ENCODE measurements at places on chromosomes 16 and 17.

DNA sequence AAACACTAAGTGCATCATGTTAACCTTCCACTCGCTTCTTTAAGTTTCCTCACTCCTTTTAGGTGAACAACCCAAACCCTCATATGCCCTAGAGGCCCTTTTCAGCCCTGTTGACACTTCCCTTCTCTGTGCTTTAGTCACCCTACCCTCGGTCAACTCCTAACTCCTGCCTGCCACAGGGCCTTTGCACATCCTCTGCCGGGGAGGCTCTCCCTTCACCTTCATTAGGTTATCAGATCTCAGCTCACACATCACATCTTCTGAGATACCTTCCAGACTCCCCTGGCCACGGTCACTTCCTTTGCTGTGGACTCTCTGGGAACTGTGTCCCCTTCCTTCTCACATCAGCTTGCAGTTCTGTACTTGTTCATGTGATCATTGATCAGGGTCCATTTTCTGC, 574.4 kb downstream of the MAF start:
- DNase-seq = no peak

DNA sequence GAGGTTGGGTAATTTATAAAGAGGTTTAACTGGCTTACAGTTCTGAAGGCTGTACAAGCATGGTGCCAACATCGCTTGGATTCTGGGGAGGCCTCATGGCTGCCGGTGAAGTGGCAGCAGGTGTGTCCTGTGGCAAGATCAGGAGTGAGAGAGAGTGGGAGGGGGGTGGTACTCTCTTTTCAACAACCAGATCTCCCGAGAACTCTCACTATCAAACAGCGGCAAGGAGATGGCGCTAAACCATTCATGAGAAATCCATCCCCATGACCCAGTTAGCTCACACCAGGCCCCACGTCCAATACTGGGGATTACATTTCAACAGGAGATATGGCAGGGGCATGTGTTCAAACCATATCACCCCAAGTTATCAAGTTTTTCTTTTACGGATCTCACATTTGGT, 44.0 kb upstream of the CBX4 start:
- no peak for DNase-seq

DNA sequence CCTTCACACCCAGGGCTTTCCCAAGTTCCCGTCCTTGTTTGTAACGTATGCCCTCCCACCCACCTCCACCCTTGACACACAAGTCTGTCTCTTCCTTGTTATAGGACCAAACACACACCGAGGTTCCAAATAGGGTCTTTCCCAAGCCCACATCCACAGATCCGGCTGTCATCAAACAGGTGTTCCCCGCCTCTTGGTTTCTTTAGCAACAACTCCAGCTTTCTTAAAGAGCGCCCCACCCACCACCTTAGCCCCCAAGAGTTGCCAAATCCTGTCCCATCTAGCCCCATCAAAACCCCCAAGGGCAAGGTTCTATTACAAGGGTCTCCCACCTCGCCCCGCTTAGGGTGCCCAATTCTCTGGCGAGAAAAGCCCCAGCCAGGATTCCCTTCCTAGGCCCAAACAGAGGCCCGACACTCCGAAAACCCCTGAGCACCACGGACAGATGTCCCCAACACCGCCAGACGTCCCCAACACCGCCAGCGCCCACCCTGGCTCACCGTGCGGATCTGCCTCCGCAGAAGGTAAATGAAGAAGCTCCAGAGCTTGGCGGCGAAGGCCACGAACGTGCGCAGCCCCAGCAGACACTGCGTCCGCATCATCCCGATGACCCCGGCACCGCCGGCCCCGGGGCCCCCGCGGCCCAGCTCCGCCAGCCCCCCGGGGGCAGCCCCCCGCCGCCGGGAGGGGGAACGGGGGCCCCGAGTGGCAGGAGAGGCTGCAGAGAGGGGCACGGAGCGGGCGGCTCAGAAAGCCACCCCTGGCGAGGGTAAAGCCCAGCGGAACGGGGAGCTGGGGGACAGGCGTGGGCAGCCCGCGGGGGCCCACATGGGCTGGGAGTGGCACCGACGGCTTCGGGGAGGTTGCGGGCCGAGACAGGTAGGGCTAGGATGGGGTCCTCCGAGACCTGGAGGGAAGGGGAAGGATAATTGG, 573 bp downstream of the CTDNEP1 start:
- DNase-seq = no peak

- peak; percentile 58 for DNase-seq
Observed at GRCh38 chr17:73155410-73156165, 9.2 kb upstream of the SSTR2 start.

DNA sequence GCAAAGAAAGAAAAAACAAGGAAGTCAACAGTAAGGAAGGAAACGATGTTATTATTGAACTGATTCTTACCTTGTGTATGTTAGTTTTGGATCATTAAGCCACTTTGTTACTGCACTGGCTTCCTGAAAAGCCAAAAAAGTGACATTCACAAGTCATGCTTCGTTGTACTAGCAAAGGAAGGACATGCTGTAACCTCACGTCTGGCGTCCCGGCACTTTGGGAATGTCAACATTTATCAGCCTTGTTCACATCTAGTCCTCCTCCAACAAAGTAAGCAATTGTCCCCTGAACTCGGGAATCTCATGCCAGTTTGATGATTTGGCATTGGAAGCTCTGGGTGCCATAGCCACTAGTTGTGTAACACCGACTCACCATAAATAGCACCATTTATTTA, 731 bp upstream of the MKS1 start:
- DNase-seq = no peak

GRCh38 chr17:51059781-51060180, 60.9 kb downstream of the SPAG9 start:
- DNase-seq = no peak

DNA sequence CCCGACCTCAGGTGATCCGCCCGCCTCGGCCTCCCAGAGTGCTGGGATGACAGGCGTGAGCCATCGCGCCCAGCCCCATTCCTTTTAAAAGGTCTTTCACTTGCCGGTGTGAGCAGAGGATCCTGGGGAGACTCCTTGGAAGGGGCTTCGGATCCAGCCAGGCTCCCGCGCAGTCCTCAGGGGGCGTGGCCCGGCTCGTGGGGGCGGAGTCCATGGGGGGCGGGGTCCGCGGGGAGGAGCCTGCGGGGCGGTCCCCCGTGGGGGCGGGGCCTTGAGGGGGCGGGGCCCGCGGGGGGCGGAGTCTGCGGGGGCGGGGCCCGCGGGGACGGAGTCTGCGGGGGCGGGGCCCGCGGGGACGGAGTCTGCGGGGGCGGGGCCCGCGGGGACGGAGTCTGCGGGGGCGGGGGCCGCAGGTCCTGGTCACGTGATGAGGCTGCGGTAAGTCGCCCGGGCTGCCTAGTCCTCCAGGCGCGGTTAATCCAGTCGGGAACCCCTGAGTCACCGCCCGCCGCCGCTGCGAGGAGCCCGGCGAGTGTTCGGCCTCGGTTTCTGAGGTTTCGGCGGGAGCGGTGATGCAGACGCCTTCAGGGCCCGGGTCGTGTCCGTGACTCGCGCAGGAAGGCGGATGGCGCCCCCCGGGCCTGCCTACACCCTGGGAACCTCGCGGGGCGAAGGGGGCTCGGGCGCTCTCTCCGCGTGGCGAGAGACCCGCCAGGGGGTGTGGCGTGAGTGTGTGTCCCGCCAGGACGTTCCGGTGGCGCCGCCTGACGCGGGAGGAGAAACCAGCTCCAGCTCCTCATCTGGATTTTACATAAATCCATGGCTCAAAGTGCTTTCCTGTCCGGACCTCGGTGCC, 23.6 kb upstream of the ABR start:
- peak; percentile 81 for DNase-seq

- DNase-seq = peak; percentile 86
Observed at GRCh38 chr17:40316571-40317344, 7.8 kb downstream of the RARA start.

GRCh38 chr17:48483471-48484131, 47.2 kb downstream of the HOXB1 start:
- DNase-seq = no peak

DNA sequence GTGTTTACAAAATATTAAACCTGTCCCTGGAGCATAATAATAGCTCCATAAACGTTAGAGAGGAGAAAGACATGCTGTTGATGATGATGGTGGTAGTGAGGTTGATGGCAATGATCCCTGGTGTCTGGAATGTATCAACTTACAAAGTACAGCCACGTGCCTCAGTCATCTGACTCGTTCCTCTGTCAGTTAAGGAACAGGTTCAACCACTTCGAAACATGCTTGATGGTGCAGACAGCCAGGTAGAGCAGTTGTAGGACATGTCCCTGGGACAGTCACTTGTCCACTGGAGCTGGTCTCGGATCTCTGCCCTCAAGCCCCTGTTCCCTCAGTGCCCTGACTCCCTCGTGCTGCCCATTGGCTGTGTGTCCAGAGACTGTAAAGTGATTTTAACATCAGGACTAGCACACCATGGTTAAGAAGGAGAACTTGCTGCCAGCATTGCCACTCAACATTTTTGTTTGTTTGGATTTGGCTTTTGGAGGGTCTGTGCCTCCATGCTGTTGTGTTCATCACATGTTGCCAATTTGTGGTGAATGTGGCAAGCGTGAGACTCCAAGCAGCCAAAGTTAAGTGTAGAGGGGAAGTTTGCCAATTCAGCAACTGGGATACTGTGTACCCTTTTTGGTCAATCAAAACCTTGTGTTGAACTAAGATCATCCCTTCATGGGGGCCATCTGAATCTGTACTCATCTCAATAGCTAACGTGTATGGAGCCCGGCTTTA, 16.3 kb upstream of the SALL1 start:
- DNase-seq = peak; percentile 62

GRCh38 chr16:57266531-57267260, 17.8 kb downstream of the PLLP start:
- no peak for DNase-seq

DNA sequence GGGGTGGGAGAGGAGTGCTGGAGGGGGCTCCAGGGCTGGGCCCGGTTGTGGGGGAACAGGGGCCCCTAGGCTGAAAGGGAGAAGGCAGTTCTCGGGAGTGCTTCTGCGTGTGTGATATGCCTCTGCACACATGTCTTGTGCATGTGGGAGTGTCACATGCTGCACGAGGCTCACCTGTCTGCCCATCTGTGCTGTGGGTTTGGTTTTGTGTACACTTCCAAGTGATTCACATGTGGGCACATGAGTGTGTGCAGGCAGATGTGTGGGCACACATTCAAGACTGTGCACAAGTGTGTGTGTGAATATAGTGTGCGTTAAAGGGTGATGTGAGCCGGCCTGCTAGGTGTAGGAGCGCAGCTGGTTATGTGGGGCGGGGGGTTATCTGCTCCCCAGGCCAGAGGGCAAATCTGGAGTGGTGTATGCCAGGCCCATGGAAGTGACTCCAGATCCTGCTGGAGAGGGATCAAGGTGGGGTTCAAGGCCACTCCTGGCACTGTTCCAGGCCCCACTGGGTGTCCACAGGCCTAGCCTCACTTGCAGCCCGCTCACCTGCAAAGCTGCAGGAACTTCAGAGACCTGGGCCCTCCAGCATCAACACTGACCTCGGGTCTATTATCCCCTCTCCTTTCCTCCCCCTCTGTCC, 3.8 kb upstream of the BAHCC1 start:
- DNase-seq = no peak
